RPMI7951 (cell line): ENCODE measurements at places on chromosomes 5 and 9. TPM values are rescaled to one million over a fixed set of nuclear protein-coding genes. Genes with fewer than 3 reads are reported as not detected.

LECT2 gene
- not detected in 2 replicates for total RNA-seq

SOHLH1 gene
- not detected in 2 replicates for total RNA-seq

PTGDS gene
- 0.24 TPM in 1 of 2 replicates, not detected in the other for total RNA-seq

FOXD4 gene
- total RNA-seq, result not detected in 2 replicates

PCDHA10 gene
- not detected in 2 replicates for total RNA-seq

SLC34A1 gene
- total RNA-seq, result not detected in 2 replicates

TAF11L5 gene
- total RNA-seq, result not detected in 2 replicates

COL5A1 gene
- 138 and 179 TPM in 2 replicates for total RNA-seq

PAEP gene
- 0.39 TPM in 1 of 2 replicates, not detected in the other for total RNA-seq

CAMLG gene
- 21.5 and 21.7 TPM in 2 replicates for total RNA-seq

ZDHHC21 gene
- total RNA-seq, result 2.7 and 4.1 TPM in 2 replicates

DNA sequence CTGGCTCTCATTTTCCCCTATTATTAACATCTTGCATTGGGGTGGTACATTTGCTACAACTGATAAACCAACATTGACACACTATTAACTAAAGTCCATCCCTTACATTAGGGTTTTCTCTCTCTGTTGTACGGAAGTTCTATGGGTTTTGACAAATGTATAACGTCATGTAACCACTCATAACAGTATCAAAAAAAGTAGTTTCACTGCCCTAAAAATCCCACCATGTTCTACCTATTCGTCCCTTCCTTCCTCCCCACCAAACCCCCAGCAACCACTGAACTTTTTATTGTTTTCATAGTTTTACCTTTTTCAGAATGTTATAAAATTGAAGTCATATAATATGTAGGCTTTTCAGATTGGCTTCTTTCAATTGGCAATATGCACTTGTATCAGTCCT lies 40.1 kb downstream of the MLLT3 start:
- DNase-seq, result no peak

GRCh38 chr5:11387382-11387781 lies 516.9 kb downstream of the CTNND2 start:
- DNase-seq, result no peak

DNA sequence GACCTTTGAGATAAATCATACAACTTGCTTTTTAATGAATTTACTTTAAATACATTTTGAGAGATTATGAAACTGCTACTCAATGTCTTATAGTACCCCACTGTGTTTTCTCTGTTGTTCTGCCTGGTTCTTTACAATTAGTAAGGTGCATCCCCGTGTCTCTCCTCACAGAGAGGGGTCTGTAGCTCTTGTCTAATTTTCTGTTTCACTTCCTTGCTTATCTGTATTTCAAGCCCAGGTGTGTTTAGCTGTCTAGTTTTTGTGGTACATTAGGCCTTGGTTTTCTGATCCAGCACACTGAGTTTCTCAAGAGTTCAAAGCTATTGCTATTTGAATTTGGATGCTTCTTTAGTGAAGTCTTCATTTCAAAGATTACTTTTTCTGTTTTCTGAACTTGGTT lies 105.1 kb downstream of the MAST4 start:
- no peak for DNase-seq

DNA sequence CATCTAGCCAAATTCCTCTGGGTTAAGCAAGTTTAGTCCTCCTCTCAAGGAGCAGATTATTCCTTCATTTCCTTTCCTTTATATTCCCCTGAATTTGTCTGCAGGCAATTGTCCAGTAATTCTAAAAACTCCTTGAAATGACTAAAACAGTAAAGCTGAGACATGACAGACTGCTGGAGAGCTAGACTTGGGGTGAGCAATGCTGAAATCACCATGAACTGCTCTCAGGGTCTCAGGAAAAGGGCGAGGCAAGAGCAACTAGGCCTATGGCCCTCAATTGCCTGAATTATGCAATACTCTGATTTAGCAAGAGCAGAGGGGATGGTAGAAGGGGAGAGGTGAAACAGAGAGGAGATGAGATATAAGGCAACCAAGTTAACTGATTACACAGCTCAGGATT lies 172.9 kb upstream of the NREP start:
- DNase-seq, result peak; percentile 88

- peak; percentile 6 for DNase-seq
Measured at GRCh38 chr5:61232490-61233050, 70.3 kb upstream of the SMIM15 start.

GRCh38 chr5:178116143-178116885 lies 3.0 kb downstream of the N4BP3 start:
- DNase-seq, result peak; percentile 24

DNA sequence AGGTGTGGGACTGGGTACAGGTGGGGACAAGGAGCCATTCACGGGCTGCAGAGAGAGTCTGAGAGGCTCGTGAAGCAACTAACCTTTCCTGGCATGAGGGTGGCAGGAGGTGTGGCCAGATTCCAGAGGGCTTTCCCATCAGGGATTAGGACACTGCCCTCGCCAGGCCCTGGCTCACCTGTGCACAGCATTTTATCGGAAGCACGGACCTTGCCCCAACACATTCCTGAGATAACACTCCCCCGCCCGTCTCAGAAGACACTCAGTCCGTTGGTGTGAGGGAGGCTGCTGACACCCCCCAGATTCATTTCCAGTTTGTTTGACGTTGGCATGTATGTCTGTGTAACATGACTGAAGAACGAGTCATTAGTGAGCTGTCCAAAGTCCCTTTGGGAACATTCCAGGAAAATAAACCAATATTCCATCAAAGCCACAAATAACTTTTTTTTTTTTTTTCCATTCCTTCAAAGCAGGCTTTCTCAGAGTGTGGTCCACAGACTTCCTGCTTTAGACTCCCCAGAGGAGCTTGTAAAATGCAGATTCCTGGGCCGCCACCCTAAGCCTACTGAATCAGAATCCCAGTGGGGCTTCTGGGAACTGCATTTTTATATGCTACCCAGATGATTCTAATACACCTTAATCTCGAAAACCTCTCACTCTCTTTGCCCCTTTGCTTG lies 23.4 kb downstream of the WWC1 start:
- peak; percentile 64 for DNase-seq

DNA sequence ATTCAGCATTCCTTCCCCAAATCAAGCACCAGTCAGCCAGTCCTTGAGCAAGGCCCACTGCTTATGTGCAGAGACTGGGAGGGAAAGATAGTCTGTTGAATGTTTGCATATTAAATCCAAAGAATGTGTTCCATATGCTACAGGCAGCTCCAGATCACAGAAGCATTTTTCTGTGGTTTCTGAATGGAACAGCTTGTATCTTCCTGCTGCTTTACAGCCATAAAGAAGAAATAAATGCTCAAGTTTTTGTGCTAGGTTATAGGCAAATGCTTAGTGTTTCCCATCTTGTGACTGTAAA lies 310.3 kb downstream of the TRIM36 start:
- DNase-seq, result no peak

- no peak for DNase-seq
Measured at GRCh38 chr9:137113385-137114159, 961 bp downstream of the DPP7 start.

DNA sequence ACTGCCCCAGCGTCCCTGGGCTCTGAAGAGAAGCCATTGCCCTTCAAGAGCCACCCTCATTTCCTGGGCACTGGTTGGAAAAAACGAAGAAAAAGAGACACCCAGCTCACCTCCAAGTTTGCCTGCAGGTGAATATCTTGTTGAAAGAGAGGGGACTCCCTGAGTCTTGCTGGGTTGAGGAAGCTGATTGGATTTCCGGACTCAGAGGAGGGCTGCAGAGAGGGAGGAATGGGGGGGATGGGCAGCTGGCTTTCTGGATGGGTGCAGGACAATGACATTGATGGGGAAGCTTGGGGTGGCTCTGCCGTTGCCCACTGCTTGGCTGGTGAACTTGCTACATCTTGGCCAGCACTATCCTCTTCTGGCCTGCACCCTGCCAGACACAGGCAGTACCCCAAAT lies 31.0 kb upstream of the IER5L start:
- no peak for DNase-seq

DNA sequence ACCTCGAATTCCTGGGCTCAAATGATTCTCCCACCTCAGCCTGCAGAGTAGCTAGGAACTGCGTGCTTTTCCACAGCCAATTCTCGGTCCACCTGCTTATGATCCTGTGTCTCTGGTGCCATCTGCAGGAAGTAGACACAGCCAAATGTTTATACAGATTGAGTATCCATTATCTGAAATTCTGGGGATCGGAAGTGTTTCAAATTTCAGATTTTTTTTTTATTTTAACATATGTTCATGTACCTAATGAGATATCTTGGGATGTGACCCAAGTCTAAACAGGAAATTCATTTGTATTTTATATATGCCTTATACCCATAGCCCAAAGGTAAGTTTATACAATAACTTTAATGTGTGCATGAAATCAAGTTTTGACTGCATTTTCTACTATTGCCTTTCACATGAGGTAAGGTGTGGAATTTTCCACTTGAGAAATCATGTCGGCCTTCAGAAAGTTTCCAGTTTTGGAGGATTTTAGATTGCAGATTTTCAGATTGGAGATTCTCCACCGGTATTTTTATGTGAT lies 89.5 kb downstream of the ESM1 start:
- DNase-seq, result peak; percentile 52

GRCh38 chr9:21871256-21871975 lies 69.0 kb downstream of the MTAP start:
- DNase-seq, result no peak

GRCh38 chr9:38680837-38681445 lies 39.0 kb downstream of the FAM240B start:
- DNase-seq, result peak; percentile 62

GRCh38 chr9:76445976-76446375 lies 13.0 kb upstream of the GCNT1 start:
- DNase-seq, result no peak

DNA sequence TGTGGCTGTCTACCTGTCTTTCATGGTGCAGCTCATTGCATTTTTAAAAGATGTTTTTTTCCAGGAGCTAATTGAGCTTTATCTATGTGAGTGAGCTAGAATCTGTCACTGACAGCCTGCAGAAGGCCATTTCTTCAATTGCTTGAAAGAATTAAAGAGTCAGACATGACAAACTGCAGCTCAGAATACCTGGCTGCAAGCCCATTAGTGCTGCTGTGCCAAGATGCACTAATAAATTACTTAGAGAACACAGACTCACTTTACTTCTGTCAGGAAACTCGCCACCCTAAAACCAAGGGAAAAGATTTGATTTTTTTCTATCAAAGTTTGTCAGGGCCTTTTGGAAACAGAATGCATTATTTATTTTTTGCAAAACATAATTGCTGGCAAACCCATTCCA lies 368.3 kb downstream of the CAAP1 start:
- DNase-seq, result no peak

- no peak for DNase-seq
Measured at GRCh38 chr5:144684899-144685298, 514.2 kb downstream of the KCTD16 start.

- peak; percentile 84 for DNase-seq
Measured at GRCh38 chr5:160479926-160480325, 58.3 kb downstream of the PTTG1 start.

- no peak for DNase-seq
Measured at GRCh38 chr5:151047814-151048425, 27.5 kb downstream of the GPX3 start.

- DNase-seq, result no peak
Measured at GRCh38 chr5:125301711-125302110, 555.3 kb upstream of the ZNF608 start.

- DNase-seq, result no peak
Measured at GRCh38 chr9:92600462-92601261, 64.9 kb upstream of the ECM2 start.

DNA sequence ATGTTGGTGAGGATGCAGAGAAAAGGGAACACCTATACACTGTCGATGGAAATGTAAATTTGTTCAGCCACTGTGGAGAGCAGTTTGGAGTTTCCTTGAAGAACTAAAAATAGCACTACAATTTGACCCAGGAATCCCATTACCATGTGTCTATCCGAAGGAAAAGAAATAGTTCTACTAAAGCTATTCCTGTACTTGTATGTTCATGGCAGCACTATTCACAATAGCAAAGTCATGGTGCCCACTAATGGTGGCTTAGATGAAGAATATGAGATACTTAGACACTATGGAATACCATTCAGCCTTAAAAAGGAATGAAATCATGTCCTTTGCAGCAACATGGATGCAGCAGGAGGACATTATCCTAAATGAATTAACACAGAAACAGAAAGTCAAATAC lies 50.2 kb upstream of the CAST start:
- DNase-seq, result no peak

- peak; percentile 43 for DNase-seq
Measured at GRCh38 chr5:88502179-88503040, 233.8 kb upstream of the TMEM161B start.

DNA sequence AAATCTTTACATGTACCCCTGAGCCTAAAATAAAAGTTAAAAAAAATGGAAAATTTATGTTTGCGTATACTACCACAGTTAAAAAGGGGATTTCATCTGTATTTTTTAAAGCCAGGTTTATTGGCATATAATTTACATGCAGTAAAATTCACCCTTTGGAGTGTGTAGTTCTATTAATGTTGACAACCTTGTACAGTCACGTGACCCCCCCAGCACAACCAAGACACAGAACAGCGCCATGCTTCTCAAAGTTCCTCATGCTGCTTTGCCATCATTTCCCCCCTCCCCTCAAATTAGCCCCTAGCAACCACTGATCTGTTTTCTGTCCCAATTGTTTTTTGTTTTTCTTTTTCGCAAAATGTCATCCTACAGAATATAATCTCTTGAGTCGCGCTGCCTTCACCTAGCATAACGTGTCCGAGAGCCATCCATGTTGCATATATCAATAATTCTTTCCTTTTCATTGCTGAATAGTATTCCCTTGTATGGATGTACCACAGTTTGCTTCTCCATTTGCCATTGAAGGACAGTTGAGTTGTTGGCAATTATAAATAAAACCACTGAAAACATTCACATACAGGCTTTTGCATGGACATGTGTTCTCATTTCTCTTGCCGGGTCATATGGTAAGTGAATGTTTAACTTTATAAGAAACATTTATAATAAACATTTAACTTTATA lies 105.3 kb downstream of the LHX2 start:
- no peak for DNase-seq

- no peak for DNase-seq
Measured at GRCh38 chr9:4068449-4068848, 231.4 kb downstream of the GLIS3 start.

DNA sequence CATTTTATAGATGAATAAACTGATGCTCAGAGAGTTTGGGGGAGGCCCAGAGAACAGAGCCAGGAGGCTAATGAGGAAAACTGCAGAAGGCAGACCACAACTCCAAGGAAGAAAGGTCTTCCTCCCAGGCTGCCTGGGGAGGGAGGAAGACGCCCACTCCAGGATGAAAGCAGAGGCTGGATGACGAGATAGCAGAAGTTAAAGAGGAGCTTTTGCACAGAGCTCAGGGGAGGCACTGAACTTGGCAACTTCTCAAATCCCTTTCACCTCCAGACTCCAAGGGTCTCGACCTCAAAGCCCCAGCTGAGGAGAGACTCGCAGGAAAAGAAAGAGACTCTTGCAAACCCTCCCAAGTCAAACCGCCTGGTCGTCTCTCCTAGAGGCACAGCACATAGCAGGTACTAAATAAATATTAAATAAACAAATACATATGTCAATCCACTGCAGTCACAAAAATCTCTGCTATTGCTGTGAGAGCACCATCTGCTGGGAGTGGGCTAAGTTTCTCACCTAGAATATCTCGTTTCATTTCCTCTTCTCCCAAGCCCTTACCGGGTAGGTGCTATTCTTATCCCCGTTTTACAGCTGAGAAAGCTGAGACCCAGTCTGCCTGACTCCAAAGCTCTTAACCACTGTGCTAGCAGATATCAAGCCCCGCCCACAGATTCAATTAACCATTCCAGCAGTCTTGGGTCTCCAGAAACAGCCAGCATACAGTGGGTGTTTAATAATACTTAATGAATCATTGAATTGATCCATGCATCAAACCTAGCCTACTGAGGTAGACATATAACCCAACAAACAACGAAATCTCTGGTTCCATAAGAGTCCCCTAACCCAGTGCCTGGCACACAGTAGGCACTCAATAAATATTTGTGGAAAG lies 97.8 kb upstream of the HAND1 start:
- no peak for DNase-seq

GRCh38 chr9:98805506-98806272 lies 1.8 kb upstream of the GALNT12 start:
- no peak for DNase-seq
